NCI-H510A (cell line): ENCODE measurements at places on chromosomes 2 and 18.

DNA sequence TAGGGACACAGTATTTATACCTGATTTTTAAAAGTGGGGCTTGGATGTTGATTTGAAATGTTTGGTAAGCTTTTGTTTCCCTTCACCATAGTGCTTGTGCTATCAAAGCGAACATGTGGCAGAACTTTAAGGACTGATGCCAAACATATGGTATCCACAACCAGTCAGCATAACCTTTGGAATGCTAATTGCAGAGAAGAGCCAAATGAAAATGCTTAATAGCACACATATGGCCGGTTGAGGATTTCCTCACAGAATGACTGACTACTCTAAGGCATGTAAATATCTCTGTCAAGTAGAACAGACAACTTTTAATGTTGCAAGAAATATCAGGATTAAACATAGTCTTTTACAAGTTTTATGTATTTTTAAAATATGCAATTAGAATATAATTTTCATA is 120.9 kb upstream of the COL3A1 start:
- DNase-seq = no peak

DNA sequence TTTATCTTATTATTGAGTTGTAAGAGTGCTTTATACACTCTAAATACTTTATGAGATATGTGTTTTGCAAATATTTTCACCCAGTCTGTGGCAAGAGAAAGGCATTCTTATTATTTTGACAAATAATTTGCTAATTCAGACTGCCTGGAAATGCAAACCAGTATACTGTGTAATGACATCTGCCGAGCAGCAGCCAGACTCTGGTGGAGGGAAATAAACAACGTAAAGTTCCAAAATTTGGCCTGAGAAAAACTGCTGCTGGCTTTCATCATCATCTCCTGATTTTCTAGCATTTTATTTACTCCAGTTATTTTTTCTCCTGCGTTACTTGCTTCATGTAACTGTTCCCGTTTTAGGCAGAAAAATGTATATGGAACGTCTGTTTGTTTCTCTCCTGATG is 161.6 kb downstream of the RNF152 start:
- no peak for DNase-seq

- DNase-seq = no peak
These were observed 1.5 kb upstream of the PCBP1 start for GRCh38 chr2:70085711-70086277.

- DNase-seq = no peak
These were observed 15.7 kb upstream of the C2orf69 start for GRCh38 chr2:199895406-199895805.

- DNase-seq = no peak
These were observed 1.5 kb downstream of the POU3F3 start for GRCh38 chr2:104855221-104856085.

DNA sequence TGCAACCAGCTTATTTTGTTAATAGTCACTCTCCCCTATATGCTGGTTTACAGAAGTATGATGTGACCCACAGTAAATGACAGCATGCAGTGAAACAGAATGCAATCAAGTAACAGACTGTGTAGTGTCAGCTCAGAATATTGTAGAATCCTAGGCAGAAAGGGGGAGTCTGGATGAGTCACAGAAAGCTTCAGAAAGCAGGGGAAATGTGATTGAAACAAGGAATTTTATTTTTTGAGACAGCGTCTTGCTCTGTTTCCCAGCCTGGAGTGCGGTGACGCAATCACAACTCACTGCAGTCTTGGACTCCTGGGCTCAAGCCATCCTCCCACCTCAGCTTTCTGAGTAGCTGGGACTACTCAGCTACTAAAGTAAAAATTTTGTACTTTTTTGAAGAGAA is 219.9 kb upstream of the FBXO11 start:
- no peak for DNase-seq

- DNase-seq = no peak
These were observed 38.5 kb upstream of the RMP24 start for GRCh38 chr18:35933982-35934381.

DNA sequence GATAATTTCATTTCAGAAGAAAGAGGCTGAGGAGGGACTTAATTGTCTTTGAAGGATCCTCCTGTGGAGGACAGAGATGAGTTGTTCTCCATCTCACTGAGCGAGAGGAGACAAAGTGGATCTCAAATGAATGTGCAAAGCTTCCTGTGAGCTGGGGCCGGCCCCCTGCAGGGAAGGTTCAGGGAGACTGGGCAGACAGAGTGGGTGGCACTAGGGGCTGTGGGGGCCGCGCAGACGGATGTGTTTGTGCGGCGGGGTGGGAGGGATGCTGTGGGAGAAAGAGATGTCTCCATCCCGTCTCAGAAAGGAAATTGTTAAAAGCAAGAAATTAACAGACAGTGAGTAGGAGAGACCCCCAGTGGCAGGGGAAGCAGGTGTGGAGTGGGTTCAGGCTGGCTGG is 29.1 kb downstream of the KLHL29 start:
- DNase-seq = no peak

DNA sequence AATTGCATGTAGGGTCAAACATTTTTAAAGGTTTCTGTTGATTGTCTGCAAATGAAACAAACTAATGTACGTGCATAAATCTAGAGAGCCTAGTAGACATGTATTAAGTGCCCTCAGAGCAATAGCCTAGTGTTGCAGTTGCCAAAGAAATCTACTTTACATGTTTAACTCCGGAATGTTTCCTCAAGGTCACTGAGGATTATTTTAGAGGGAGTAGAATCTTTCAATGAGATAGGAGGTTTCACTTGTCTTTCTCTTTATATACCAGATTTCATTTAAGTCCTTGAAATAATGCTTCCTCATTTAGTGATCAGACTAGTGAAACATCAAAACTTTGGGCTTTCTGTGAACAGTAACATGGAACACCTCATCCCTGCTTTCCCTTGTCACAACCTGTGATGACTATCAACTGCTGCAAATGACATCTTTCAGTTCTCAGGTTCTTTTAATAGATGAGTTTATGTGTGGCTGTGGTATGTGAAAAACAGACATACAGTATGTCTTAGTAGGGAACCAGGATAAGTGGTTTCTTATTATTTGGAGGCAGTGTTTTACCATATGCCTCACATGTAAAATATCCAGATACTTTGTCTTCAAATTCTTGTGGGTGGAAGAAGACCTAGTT is 5.5 kb downstream of the UBE2E3 start:
- DNase-seq = no peak
